Esophagus mucosa (tissue), 1 donor: ENCODE measurements at places on chromosomes 7 and 10. TPM values are rescaled to one million over a fixed set of nuclear protein-coding genes. Genes with fewer than 3 reads are reported as not detected.

GRCh38 chr7:44898039-44898438 lies 12.7 kb upstream of the PURB start:
- no peak for ATAC-seq

DNA sequence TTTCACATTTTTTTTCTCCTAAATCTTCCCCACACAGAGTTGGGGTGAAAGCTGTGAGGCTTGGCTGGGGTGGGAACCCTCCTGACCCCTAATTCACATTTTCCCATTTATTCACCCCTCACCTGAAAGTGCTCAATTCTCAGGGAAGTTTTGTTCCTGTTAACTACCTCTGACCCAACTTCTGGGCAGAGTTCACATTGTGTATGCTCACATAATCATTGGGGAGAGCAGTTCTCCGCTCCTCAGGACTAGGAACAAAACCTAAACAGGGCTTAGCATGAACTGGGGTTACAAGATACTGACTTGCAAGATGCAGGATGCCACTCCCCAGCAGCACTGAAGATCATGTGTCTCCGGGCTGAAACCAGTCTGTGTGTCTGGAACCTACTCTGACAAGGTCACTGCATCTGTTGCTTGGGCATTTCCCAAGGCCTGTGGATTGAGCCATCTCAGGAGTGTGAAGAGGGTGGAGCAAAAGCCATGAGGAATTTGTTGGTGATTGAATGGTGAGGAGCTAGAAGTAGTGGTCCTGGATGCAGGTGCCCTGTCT lies 258.1 kb upstream of the IGFBP3 start:
- no peak for ATAC-seq

DNA sequence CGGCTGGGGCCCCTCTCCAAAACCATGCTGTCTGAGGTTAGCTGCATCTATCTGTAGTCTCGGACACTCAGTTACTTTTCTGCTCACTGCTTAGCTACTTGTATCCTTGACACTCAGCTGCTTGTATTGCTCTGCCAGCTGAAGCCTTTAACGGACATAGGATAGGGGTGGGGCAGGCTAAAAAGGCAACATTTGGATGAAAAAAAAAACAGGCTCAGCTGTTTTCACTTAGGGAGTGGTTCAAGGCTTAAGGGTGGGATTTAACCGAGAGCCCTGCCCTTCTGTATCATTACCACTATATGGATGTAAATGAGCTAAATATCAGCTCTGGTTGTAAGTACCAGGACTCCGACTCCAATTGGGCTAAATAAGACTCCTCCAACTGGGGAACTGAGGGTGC lies 28.6 kb downstream of the LSMEM1 start:
- no peak for ATAC-seq

DNA sequence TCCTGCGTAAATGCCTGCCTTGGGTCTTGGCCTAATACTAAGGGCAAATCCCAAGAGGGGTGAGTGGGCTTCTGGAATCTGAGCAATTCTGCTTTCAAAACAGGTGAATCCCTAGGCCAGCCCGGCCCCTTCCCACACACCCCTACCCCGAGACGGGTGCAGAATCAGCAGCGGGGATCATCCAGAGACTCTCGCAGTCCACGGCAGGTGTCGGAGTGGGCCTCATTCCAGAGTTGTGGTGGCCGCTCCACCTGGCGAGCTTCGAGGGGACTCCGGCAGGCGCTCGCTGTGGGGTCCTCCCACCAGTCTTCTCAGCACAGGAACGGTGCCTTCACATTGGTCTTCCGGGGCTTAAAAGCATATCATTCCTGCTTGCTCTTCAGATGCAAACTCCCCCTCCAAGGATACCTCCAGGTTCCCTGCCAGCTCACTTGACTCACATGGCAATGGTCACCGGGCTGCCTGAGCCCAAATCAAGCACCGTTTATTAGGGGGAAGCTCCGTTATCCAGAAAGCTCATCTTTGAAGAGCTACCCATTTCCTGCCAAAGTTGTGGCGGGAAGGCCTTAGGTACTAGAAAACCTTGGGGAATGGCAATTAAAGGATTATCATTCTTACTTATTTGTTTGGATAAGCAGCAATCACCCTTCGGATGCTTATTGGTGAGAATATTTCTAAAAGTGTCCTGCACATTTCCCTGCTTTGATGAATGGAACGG lies 67.6 kb downstream of the PRKAG2 start:
- no peak for ATAC-seq

GRCh38 chr10:70777063-70777875 lies 7.9 kb downstream of the TBATA start:
- no peak for ATAC-seq

- no peak for ATAC-seq
These were observed 115.2 kb downstream of the RNLS start for GRCh38 chr10:88467835-88468485.

- ATAC-seq: no peak
These were observed 332.8 kb upstream of the PLXDC2 start for GRCh38 chr10:19483421-19483820.

GRCh38 chr10:110556296-110556695 lies 11.2 kb upstream of the SMC3 start:
- no peak for ATAC-seq

DNA sequence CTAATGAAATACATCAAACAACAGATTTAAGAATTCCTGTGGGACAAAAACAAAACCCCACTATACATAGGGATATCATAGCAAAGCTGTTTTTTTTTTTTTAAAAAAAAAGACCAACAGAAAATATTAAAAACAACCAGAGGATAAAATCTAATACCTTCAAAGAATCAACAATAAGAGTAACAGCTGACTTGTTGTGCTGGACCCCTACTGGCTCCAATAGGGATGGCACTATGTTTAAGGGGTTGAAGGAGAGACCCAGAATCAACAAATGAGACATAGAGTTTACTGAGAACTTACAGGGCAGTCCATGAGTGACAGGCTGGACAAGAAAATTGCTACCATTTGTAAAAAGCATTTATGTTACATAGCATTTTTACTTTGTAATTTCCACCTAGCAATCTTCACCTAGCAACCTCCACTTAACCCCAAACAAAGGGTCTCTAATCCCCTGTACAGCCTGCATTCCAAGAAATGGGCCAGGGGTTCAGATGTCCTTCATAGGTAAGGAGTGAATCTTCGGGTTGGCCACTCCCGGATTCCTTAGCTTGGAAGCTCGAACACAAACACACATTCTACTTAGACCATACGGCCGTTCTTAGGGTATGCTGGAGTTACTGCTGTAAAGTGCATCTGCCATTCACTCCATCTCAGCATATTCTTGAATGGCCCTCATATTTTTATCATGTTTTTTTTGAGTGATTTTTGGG lies 25.8 kb downstream of the ASZ1 start:
- no peak for ATAC-seq

GRCh38 chr10:8705415-8705814 lies 650.9 kb downstream of the GATA3 start:
- peak; percentile 59 for ATAC-seq

- ATAC-seq: no peak
These were observed 107.0 kb downstream of the ADARB2 start for GRCh38 chr10:1630304-1630703.

GRCh38 chr10:103510791-103511752 lies 17.6 kb downstream of the NEURL1 start:
- ATAC-seq: no peak

DNA sequence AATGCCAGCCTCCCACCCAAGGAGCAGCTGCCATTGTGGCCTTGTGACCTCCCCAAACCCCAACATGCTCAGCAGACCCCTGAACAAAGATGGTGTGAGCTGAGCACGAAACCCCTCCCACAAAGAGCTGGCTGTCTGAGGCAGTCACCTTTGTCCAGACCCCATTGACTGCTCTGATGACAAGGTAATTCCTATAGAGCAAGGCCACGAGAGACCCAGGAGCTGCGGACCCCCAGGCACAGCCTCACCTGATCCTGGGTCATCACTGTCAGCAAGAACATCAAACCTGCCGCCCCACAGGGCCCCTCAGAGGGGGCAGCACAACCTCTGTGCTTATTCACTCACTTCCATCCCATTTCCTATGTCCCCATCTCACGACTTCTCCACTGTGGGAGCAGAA lies 102.6 kb downstream of the CPXM2 start:
- no peak for ATAC-seq

- no peak for ATAC-seq
These were observed 1021.3 kb upstream of the C7orf33 start for GRCh38 chr7:147569116-147569913.

- ATAC-seq: no peak
These were observed 77.8 kb upstream of the PRSS1 start for GRCh38 chr7:142671506-142671905.

GRCh38 chr10:33524966-33525365 lies 190.5 kb upstream of the NRP1 start:
- no peak for ATAC-seq

DNA sequence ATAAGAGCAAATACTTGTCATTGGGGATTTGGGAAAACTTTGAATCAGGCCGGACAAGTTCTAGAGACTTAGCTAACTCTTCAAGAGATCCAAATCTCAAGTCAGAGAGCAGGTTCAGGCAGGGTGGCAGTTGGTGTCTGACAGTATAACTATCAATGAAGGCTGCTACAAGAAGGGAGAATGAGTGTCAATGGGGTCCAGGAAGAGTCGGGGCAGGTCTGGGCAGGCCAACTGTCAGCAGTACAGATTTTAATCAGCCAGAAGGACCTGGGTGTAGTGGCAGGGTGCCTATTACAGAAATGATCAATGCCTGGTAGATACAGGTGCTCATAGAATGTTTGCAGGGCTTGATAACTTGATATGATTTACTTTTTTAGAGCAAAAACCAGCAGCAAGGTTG lies 751.1 kb downstream of the GRM8 start:
- ATAC-seq: no peak

- ATAC-seq: no peak
These were observed 1.0 kb upstream of the PAX2 start for GRCh38 chr10:100744136-100744986.

DNA sequence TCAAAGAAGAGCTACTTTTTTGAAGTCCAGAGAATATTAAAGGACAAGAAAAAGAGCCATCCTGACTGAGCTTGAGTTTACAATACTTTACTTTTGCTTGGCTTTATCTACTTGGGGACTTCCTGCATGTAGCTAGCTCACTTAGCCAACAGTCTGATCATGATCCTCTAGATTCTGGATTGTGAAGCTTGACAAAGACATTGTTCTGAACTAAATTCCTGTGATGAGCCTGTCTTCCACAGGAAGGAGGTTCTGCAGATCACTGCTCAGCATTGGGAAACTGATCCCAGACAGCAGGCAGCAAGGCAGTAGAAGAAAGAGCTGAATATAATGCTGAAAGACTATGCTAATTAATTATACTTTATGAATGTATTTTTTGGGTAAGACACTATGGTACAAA lies 296.4 kb downstream of the DGKB start:
- ATAC-seq: no peak

- no peak for ATAC-seq
These were observed 402.4 kb downstream of the HGF start for GRCh38 chr7:81367326-81367931.

DNA sequence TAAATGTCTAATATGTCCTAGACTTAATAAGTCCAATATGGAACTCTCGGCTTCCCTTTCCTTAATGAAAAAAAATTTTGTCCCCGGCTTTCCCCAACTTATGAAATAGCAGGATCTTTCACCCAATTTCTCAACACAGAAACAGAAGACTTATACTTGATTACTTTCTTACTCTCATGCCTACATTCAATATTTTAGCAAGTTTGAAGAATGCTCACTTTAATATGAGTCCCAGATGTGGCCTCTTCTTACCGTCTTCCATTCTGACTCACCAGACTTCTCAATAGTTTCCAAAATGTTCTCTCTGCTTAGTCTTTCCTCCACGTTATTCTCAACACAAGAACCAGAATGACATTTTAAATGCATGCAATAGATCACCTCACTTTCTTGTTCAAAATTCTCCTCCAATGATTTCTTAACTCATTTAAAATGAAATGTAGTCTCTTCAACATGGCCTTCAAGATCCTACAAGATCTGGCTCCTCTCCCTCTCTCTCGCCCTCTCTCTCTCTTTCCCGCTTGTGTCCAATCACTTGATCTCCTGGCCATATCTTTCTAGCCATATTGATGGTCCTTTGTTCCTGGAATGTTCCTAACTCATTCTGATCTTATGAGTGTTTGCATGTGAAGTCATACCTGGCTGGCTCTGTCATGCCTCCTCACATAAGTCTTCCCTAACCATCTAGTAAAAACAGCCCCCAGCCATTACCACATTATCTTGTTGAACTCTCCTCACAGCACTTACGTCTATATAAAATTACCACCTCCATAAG lies 119.7 kb upstream of the FAM3C start:
- ATAC-seq: no peak

GRCh38 chr7:74572301-74572979 lies 85.1 kb upstream of the GTF2I start:
- no peak for ATAC-seq

DNA sequence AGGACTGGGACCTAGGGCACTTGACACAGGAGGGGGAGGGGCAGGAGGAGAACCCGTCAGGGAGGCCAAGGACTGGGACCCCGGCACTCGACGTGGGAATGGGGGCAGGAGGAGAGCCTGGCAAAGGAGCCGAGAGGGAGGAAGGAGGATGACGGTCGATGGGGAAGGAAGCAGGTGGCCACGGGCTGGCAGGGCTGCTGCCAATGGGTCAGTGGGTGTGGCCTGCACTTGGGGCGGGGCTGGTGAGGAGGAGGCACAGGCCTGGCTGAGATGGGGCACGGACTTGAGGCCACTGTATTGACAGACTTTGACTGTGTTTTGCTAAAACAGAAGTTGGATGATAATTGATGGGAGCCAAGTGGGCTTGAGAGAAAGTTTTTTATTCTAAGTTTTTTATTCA lies 68.9 kb downstream of the RBM33 start:
- peak; percentile 31 for ATAC-seq

- no peak for ATAC-seq
These were observed 39.0 kb downstream of the DIP2C start for GRCh38 chr10:650441-650851.

- ATAC-seq: no peak
These were observed 431.2 kb upstream of the IGFBP3 start for GRCh38 chr7:46352004-46352954.

GRCh38 chr10:44713307-44713706 lies 197.8 kb upstream of the TMEM72 start:
- no peak for ATAC-seq

- no peak for ATAC-seq
These were observed 41.9 kb downstream of the RBM20 start for GRCh38 chr10:110686047-110686446.

- ATAC-seq: peak; percentile 84
These were observed 19.5 kb upstream of the PPP1R3C start for GRCh38 chr10:91652364-91652763.

TMEM273 gene
- 3.8 TPM for total RNA-seq

FAM241B gene
- total RNA-seq: 2.9 TPM

TMEM236 gene
- 0.16 TPM for total RNA-seq

ANKRD7 gene
- total RNA-seq: not detected

GRIFIN gene
- total RNA-seq: not detected

MACC1 gene
- 22.3 TPM for total RNA-seq

C10orf62 gene
- 0.16 TPM for total RNA-seq

CASTOR2 gene
- total RNA-seq: 3.4 TPM

HABP2 gene
- total RNA-seq: 0.04 TPM

LRRTM3 gene
- total RNA-seq: not detected

HKDC1 gene
- total RNA-seq: 0.04 TPM

TIMM23B gene
- total RNA-seq: 8.2 TPM

HILPDA gene
- 157 TPM for total RNA-seq
